Hematopoietic multipotent progenitor cell (in vitro differentiated cells): ENCODE measurements at places on chromosomes 6 and 20.

DNA sequence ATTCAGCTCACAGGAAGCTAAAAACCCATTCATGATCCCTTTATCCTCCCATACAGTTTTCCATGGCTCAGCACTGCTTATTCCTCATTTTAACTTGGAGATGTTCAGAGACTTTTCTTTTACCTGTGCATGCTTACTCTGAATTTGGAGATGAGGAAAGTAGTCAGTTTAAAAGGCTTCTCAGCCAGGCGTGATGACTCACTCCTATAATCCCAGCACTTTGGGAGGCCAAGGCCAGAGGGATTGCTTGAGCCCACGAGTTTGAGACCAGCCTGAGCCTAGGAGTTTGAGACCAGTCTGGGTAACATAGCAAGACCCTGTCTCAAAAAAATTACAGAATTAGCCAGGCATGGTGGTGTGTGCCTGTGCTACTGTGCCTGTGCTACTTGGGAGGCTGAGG, 30.3 kb upstream of the TMEM217 start:
- no peak for DNase-seq

DNA sequence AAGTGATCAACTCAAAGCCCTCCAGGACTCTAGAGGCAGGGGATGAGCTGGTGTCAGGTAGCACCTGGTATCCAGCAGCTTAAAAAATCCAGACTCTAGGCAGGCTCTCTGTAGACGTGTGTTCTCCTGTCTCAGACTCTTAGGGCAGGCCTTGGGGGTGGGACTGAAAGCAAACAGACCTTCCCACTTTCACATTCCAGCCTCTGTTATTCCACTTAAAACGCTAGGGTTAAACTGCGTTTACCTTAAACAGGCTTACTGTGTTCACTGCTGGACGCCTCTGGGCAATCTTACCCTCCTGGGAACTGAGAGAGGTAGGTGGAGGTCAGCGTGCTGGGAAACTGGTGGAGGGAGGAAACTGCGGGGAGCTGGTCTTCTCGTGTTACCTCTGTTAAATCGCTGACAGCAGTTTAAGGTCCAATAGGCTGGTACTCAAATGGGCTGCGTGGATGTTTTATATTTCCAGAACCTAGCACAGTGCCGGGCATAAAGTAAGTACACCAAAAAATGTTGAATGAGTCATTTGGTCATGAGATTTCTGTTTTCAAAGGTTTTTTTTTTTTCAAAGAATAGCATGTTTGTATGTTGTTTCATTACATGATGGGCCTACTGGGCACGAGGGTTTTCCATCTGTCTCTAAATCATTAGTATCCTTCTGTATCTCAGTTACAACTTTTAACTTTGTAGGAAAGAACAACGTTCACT, at the start of gene GCNT2:
Gene GCNT2, plus strand, starts transcription at position 248 of the 705 bp plus-strand sequence. CDS start 7,561 bp downstream, outside the sequence.
- no peak for DNase-seq

DNA sequence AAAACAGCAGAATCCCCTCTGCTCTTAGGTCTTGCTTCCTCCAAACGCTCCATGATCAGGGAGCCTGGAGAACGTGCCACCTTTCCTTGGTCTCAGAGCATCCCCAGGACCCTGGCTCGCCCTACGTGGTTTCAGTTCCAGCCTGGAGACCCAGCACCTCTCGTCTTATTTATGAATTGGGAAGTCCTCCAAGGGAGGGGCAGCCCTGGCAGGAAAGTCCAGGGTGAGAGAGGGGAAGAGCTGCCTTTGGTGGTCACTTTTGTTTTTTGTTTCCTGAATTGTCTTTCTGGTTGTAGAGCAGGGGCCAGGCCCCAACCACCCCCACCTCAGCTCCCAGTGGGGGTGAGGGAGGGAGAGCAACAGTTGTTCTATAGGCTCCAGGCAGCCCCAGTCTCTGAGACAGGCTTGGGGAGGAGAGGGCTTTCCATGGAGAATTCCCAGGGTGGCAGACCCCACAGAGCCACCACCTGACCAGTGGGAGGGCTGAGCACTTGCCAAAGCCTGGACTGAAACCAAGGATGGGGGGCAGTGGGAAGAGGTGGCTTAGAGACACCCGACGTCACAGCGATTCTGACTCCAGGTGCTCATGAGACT, 88.8 kb downstream of the PRND start:
- DNase-seq: no peak

DNA sequence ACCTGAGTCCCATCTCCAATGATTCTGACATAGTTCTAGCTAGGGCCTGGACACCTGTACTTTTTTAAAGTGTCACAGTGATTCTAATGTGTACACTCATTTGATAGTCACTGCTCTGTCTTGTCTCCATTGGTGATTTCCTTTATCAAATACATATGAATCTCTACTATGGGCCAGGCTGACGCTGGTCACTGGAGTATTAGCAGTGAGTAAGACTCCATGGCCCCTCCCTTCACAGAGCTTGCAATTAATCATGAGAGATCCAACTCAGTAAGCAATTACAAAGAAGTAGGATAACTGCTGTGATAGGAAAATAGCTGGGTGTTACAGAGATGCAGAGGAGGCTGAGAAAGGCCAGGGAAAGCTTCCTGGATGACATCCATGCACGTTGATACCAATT, 19.3 kb upstream of the SASH1 start:
- DNase-seq: no peak

DNA sequence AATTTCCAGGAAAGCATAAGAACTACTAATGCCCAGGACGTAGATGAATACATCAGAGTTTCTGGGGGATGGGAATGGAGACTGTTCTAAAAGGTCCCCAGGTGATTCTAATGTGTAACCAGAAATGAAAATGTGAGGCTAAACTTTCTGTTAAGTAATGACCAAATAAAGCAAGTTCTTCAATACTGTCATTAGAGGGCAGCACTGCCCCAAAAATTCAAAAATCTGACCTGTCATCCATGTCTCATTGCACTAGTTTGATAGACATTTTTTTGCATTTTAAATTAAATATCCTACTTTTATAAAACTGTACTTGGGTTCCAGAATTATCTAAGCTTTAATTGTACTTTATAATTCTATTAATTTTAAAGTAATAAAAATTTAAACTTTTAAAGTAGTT, 94.9 kb downstream of the RFX6 start:
- no peak for DNase-seq

- no peak for DNase-seq
These were observed 110.6 kb upstream of the SIRPA start for GRCh38 chr20:1784586-1784985.

DNA sequence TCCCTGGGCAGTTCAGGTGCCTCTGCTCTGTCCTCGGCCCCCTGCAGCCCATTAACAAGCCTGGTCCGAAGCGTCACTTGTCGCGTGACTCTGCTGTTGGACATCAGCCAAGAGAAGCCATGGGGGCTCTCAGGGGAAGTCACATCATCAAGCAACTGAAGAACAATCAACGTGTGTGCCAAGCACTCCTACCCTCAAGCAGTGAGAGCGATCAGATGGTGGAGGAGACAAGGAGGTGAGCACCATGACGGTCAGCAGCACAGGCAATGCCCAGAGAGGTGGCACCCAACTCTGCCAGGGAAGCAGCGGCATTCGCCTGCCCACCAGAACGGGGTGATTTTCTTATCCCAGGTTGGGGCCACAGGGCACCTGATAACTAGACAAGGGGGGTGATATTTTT, 132.7 kb downstream of the AGPAT4 start:
- no peak for DNase-seq

GRCh38 chr6:101830501-101831031, 437.1 kb downstream of the GRIK2 start:
- DNase-seq: no peak

- DNase-seq: no peak
These were observed 10.0 kb upstream of the CD93 start for GRCh38 chr20:23096097-23096496.

GRCh38 chr20:57514273-57514751, 10.6 kb downstream of the CTCFL start:
- peak; percentile 66 for DNase-seq

- DNase-seq: no peak
These were observed 229.2 kb downstream of the HACE1 start for GRCh38 chr6:104630522-104630921.

DNA sequence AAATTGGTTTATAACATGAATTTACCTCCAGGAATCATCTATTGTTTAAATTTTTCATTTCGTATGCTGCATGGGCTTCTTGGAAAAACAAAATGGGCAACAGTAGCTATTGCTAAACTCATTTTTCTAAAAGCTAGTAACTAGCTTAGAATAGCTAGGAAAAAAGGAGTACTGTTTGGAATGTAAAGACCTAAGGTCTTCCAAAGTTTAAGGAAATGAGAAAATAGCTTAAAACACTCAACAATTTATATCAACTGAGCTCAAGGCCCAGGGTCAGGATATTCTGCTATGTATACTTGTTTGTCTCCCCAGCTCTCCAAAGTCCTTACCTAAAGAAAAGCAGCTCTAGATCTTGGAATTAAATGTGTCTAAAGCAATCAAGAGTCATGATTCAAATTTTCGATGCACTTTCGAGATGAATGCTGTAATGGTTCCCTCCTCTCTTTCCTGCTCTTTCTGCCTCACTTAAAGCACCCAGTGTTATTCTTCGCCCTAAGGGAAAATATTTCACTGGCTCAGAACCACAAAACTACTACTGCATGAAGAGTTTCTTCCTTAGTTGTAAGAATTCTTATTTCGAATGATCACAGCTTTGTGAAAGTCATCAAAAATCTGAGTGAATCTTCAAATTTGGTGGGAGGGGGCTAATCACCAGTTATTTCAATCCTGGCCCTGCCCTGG, 41.6 kb downstream of the LYRM4 start:
- no peak for DNase-seq

DNA sequence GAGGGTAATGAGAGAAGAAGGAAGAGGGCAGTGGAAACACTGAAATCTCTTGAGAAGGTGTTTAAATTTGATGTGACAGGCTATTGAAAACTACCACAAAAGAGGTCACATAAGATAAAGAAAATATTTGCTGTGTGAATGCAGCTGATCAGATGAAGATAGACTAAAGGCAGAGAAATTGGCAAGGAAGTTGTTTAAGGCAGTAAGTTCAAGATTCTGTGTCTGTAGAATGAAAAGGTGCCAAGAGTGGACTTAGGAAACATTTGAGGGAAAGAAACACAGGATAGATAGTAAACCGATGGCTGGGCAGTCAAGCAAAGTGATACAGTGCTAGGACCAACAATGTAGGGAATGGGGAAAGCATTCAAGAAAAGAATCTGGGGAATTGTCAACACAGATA, 332.3 kb upstream of the MARCKS start:
- DNase-seq: no peak

- no peak for DNase-seq
These were observed 98.7 kb downstream of the BACH2 start for GRCh38 chr6:90197854-90198496.

DNA sequence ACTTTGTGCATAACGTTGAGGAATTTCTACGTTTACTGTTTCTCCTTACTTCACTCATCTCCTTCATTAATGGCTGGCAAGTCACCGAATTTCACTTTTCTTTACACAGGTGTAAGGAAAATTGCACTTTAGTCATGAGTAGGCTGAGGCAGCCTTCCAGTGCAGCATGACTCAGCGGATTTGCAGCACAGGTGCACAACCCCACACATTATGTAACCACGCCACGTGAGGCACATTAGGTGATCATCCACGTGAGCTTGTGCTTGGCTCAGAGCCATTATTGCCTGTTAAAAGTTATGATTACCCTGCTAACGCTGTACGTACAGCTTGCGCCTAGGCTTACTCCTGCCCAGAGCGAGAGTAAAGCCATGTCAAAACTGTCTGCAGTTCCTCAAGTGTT, 158.8 kb downstream of the NKAIN2 start:
- DNase-seq: peak; percentile 26

GRCh38 chr6:165749163-165749562, 86.1 kb upstream of the PDE10A start:
- no peak for DNase-seq

DNA sequence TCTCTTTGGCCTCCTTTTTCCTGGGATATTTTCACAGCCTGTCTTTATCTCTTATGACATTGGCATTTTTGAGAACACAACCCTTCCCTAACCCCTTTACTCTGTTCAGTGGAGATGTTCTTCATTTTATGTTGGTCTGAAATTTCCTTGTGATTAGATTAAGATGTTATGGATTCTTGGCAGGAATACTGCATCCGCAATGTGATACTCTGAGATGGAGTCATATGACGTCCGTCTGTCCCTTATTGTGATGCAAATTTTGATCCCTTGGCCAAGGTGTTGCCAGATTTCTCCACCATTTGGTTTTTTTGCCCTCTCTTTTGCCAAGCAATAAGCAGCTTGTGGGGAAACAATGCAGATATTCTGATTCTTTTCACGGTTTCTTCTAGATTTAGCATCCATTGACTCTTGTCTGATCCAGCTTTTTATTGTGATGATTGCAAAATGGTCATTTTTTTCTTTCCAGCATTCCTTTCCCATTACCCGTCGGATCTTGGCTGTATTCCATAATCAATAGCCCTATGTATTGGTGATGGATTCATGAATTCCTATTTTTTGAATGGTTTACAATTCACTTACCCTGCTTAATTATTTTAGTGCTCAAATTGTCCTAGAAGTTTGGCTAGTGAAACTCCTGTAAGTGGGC, 85.1 kb downstream of the NCOA3 start:
- no peak for DNase-seq

DNA sequence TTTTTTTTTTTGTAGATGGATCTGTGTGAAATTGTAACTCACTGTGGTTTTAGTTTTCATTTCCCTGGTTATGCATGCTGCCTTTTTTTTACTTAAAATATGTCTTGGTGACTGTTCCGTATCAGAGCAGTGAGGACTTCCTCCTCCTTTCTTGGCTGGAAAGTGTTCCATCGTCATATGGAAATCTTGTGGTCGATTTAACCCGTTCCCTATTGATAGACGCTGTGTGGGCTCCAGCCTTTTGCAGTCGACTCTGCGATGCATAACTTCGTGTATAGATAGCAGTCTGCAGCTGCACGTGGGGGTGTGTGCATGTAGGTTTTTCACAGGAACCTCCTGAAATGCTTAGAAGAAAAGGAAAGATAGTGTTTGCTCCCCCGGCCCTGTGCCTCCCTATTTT, 28.1 kb upstream of the PNPLA1 start:
- DNase-seq: peak; percentile 51

DNA sequence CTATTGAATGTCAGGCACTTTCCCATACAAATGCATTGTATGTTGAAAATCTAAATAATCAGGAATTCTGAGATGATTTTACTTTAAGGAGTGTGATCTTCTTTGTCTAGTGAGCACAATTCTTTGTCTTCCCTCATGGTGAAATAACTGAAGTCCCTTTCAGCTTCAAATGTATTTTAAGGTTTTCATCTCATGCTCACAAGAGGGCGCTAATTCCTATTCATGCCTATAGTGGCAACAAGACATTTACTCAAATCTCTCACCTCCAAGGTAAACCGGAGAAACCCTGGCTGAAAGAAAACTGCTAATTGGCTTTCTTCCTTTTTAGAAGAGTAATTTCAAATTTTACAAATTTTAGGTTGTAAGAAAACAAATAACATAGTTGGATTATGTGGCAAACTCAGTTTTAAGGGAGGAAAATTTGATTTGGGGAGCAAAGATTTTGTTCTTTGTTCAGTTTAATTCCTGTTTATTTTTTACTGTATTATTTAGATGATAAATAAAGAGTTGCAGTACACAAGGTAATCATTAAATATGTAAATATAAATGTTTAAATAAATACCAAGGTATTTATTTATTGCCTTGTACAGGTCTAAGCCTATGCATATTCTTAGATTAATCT, 69.1 kb downstream of the SLC35F1 start:
- no peak for DNase-seq
